Spinal cord (tissue), 10 donors: ENCODE measurements at places on chromosomes 6 and 20. TPM values are rescaled to one million over a fixed set of nuclear protein-coding genes. Genes with fewer than 3 reads are reported as not detected.
A peak's percentile ranks its signal among the peaks of the same experiment; 100 is the strongest.

GRCh38 chr20:7327810-7328209 lies 560.3 kb downstream of the BMP2 start:
- no peaks in the 10 kb centered on the region for H3K27me3 ChIP-seq
- H3K27ac ChIP-seq: no peak overlapping the region

CGA gene
- 1.9 TPM for polyA plus RNA-seq

GRCh38 chr6:106125925-106126435 lies 39.8 kb downstream of the PRDM1 start:
- no peak overlapping the region for H3K4me3 ChIP-seq
- H3K4me1 ChIP-seq: no peaks in the 10 kb centered on the region
- H3K27ac ChIP-seq: no peak overlapping the region
- H3K36me3 ChIP-seq: no peaks in the 10 kb centered on the region
- no peak for DNase-seq

DNA sequence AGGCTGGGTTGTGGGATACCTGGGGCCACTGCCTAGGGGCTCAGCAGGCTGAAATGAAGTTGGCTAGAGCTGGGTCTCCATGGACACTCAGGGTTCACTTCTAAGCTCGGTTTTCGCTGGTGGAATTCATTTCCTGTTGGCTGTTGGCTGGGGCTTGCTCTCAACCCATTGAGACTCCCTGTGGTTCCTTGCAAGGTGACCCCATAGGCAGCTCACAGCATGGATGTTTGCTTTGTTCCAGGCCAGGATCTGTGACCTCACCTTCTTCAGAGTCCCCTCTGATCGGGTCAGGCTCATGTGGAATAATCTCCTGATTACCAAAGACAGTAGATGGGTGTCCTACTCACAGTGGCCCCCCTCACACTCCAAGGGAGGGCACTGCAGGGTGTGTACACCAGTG lies 229.3 kb downstream of the QKI start:
- H3K4me3 ChIP-seq: no peak overlapping the region
- no peaks in the 10 kb centered on the region for H3K27me3 ChIP-seq
- no peaks in the 10 kb centered on the region for H3K4me1 ChIP-seq
- DNase-seq: no peak
- H3K27ac ChIP-seq: no peak overlapping the region

SLC24A3 gene
- polyA plus RNA-seq: 56.9 TPM

DNA sequence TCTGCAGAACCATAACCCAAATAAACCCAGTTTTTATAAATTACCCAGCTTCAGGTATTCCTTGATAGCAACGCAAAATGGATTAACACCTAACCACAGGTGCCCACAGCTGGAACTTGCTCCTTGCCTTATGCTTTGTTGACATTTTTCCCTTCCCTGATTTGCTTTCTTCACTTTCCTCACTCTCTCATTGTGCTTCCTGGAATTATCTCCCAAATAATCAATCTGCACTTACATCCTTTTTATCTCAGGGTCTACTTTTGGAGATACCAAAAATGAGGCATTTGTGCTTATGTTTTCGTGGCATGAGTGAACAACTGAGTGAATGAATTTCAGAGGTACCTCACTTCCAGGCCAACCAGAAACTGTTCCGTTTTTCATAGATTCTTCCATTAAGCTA lies 374.3 kb downstream of the DOK5 start:
- no peak overlapping the region for H3K4me3 ChIP-seq
- H3K4me1 ChIP-seq: no peaks in the 10 kb centered on the region
- no peaks in the 10 kb centered on the region for H3K36me3 ChIP-seq
- no peaks in the 10 kb centered on the region for H3K27me3 ChIP-seq
- no peak overlapping the region for H3K27ac ChIP-seq
- DNase-seq: no peak

DNA sequence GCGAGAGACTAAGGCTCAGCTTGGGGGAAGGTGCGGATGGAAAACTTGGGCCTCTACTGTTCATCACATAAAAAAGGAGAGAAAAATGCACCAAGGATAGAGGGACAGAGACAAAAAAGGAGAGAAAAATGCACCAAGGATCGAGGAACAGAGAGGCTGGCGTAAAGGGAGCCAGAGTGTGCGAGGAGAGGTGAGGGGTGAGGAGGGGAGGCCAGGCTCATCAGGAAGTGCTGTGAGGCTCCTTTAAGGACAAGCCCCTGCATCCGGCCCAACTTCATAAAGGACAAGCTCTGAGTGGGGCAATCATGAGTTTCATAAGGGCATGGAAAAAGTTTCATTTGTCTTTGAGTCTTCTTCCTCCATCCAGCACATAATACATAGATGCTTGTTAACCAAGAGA lies 117.2 kb upstream of the NXT1 start:
- no peaks in the 10 kb centered on the region for H3K36me3 ChIP-seq
- peaks cover 9% of the 10 kb centered on the region for H3K4me1 ChIP-seq
- no peak overlapping the region for H3K4me3 ChIP-seq
- no peak overlapping the region for H3K27ac ChIP-seq
- no peaks in the 10 kb centered on the region for H3K27me3 ChIP-seq
- DNase-seq: no peak

PLN gene
- 0.43 TPM for polyA plus RNA-seq

- H3K4me3 ChIP-seq: peak within 1 kb of the TSS; percentile 83
- DNase-seq: peak; percentile 86
- H3K27me3 ChIP-seq: no peaks in the 10 kb centered on the region
- peaks cover 13% of the 10 kb centered on the region for H3K4me1 ChIP-seq
- peak within 1 kb of the TSS; percentile 92 for H3K27ac ChIP-seq
Observed at GRCh38 chr6:30326526-30327231, at the start of gene TRIM39. Gene TRIM39 (plus strand): TSS chr6:30326927. CDS start chr6:30329318, 2,391 bp downstream.

- H3K36me3 ChIP-seq: no peaks in the 10 kb centered on the region
- no peak overlapping the region for H3K27ac ChIP-seq
- no peak overlapping the region for H3K4me3 ChIP-seq
- H3K4me1 ChIP-seq: no peaks in the 10 kb centered on the region
Observed at GRCh38 chr6:106381881-106382280, 21.4 kb downstream of the CRYBG1 start.

DNA sequence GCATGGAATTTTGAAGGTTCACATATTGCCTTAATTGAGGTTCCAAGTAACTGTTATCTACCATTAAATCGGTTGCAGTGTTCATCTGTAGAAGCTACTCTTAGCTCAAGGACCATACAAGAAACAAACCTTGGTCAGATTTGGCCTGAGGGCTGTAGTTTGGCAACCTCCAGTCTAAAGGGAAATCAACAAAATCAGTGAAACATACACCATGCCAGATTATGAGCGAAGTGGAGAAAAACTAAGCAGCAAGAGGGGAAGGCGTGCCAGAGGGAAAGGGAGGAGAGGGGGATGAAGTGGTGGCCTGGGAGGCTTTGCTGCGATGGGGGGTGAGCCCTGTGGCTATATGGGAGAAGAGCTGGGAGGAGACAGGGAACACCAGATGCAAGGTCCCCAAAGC lies 8.8 kb upstream of the SNAI1 start:
- DNase-seq: no peak
- no peaks in the 10 kb centered on the region for H3K27me3 ChIP-seq
- no peak overlapping the region for H3K4me3 ChIP-seq
- no peaks in the 10 kb centered on the region for H3K36me3 ChIP-seq
- no peaks in the 10 kb centered on the region for H3K4me1 ChIP-seq

DNA sequence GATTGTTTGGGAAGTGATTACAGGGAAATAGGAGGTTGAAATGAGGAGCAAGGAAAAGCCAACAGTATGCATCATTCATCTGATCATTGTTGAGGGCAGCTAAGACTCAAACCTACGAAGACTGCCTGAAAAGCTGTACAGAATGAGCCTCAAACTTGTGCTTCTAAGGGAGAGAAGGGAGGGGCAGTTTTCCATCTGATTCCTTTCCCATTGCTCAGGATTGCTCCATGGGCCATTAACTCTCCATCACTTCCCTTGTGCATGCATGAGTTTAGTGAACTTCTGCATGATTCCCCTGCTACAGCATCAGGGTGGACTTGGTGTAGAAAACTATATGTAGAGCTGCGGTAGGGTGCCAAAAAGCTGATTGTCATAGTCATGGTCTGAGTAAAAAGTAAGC lies 742.7 kb upstream of the SLC35B3 start:
- no peaks in the 10 kb centered on the region for H3K27me3 ChIP-seq
- H3K27ac ChIP-seq: no peak overlapping the region

- H3K4me3 ChIP-seq: no peak overlapping the region
- no peak overlapping the region for H3K27ac ChIP-seq
- H3K27me3 ChIP-seq: no peaks in the 10 kb centered on the region
- H3K36me3 ChIP-seq: no peaks in the 10 kb centered on the region
- no peaks in the 10 kb centered on the region for H3K4me1 ChIP-seq
Observed at GRCh38 chr20:52785679-52786078, 186.5 kb upstream of the TSHZ2 start.

DNA sequence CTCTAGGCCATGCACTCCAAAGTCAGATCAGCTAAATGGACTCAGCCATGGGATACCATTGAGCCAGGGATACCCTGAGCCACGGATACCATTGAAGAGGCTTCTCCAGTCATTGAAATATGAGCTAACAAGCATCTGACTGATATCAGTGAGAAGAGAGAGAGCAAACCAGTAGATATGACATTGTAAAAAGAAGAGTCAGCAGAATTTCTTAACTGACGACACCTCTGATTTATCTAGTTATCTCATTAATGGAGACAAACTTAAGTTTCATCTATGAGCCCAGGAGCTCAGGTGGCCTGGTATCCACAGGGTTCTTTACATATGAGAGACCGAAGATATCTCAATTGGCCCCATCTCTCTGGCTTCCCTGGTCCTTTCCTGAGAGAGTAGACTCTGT lies 140.6 kb downstream of the TBC1D7 start:
- no peak for DNase-seq
- no peak overlapping the region for H3K4me3 ChIP-seq
- no peaks in the 10 kb centered on the region for H3K27me3 ChIP-seq
- peaks cover 4% of the 10 kb centered on the region for H3K4me1 ChIP-seq
- H3K27ac ChIP-seq: no peak overlapping the region

TMX4 gene
- 62.9 TPM for polyA plus RNA-seq

- no peaks in the 10 kb centered on the region for H3K27me3 ChIP-seq
- no peaks in the 10 kb centered on the region for H3K4me1 ChIP-seq
- no peak overlapping the region for H3K27ac ChIP-seq
- no peaks in the 10 kb centered on the region for H3K36me3 ChIP-seq
- DNase-seq: peak; percentile 86
- H3K4me3 ChIP-seq: no peak overlapping the region
Observed at GRCh38 chr6:87393026-87393622, 14.6 kb upstream of the CFAP206 start.

GRCh38 chr20:52965380-52965779 lies 6.8 kb upstream of the TSHZ2 start:
- H3K27ac ChIP-seq: no peak overlapping the region
- no peak for DNase-seq
- H3K27me3 ChIP-seq: no peaks in the 10 kb centered on the region
- H3K36me3 ChIP-seq: no peaks in the 10 kb centered on the region
- H3K4me1 ChIP-seq: no peaks in the 10 kb centered on the region

DNA sequence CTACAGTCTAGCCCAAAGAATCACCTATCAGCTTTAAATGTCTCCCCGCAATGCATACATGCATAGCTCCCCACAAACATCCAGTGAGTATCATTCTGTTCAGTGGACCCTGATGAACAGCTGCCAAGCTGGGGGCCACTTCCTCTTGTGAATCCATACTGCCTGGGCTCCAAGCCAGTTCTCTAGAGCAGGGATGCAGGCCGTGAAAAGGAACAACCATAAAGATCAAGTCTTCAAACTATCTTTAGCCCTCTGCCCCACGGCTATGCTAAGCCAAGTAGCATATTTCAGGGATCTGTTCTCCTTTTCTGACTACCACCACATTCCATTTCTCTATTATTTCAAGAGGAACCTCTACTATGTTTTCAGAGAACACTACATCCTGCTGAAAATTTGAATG lies 191.7 kb upstream of the BTBD3 start:
- H3K36me3 ChIP-seq: no peaks in the 10 kb centered on the region
- DNase-seq: no peak
- no peak overlapping the region for H3K27ac ChIP-seq
- H3K4me3 ChIP-seq: no peak overlapping the region

DNA sequence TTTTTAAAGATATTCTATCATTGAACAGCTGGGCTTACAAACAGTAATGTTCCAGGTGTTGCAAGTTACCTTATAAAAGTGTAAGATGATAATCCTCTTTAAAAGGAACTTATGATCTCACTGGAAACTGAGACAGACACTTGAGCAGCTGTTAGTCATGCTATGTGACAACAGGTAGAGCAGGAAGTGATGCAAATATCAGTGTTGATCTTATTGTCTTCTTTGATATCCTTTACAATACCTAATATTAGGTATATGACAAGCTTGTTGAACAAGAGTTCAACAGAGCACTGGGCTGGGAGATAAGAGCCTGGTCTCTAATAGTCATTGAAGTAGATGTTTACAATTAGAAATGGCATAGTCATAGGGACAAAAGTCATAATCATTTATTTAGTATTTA lies 150.0 kb downstream of the UBE3D start:
- no peak overlapping the region for H3K27ac ChIP-seq
- no peaks in the 10 kb centered on the region for H3K36me3 ChIP-seq
- H3K4me3 ChIP-seq: no peak overlapping the region
- H3K4me1 ChIP-seq: no peaks in the 10 kb centered on the region
- no peak for DNase-seq
- no peaks in the 10 kb centered on the region for H3K27me3 ChIP-seq

GRCh38 chr6:31883676-31884075 lies 4.9 kb upstream of the SLC44A4 start:
- no peak overlapping the region for H3K27ac ChIP-seq
- H3K4me1 ChIP-seq: no peaks in the 10 kb centered on the region
- H3K4me3 ChIP-seq: no peak overlapping the region
- peaks cover 95% of the 10 kb centered on the region for H3K36me3 ChIP-seq

- no peak overlapping the region for H3K27ac ChIP-seq
- no peak overlapping the region for H3K4me3 ChIP-seq
- DNase-seq: no peak
- no peaks in the 10 kb centered on the region for H3K36me3 ChIP-seq
- H3K4me1 ChIP-seq: peaks cover 5% of the 10 kb centered on the region
- H3K27me3 ChIP-seq: no peaks in the 10 kb centered on the region
Observed at GRCh38 chr6:136956590-136957544, 34.8 kb downstream of the SLC35D3 start.

- H3K27me3 ChIP-seq: no peaks in the 10 kb centered on the region
- no peak overlapping the region for H3K27ac ChIP-seq
- no peaks in the 10 kb centered on the region for H3K4me1 ChIP-seq
Observed at GRCh38 chr6:47206626-47207025, 103.1 kb downstream of the TNFRSF21 start.

SDC4 gene
- 10.6 TPM for polyA plus RNA-seq

HAO1 gene
- polyA plus RNA-seq: not detected

HIVEP1 gene
- 20.4 TPM for polyA plus RNA-seq

DNA sequence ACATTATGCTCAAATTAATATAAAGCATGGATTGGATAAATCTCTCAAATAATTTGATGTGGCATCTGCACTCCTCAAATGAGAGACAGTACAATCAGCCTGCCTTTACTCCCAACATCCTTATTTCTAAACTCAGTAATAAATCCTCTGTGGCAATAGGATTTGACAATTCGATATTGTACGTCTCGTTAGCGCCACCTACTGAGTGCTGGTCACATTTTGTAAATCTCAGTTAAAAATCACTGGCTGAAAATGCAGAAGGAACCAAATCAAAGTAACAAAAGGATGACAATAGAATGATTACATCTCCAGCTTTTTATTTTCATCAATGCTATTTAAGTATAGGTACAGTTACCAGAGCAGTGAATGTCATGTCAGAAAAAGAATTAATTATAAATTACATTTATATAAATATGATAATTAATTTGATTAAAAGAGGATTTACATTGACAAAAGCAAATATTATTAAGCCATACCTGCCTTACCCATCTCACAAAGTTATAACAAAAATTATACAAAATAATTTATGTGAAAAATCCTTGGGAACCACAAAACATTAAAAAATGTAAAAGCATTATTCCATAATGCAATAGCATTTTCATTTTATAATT lies 20.2 kb upstream of the GJE1 start:
- H3K36me3 ChIP-seq: no peaks in the 10 kb centered on the region
- H3K27ac ChIP-seq: no peak overlapping the region
- no peak overlapping the region for H3K4me3 ChIP-seq
- peak; percentile 92 for DNase-seq
- H3K4me1 ChIP-seq: no peaks in the 10 kb centered on the region
